Stimulated activated CD4-positive, alpha-beta T cell treated with anti-CD3 and anti-CD28 coated beads, Interleukin-15, amount 100 ng/mL, for 1 hour (primary cell): ENCODE measurements at places on chromosomes 12 and 14.

DNA sequence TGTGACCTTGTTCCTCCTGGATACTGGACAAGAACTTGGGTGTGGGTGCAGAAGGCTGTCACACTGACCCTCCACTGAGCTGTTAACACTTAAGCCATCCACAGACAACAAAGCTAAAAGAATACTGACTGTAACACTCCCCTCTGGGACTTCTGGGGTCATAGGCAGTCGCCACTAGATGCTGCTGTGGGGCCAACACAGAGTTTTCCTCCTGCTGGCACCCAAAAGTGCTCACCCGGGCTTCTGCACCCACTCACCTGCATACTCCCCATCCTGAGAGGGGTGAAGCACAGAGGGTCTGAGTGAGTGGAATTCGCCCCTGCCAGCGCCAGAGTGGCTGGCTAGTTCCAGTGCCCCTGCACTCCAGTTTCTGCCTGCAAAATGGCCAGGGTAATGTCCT lies 422.4 kb upstream of the LMO3 start:
- DNase-seq = no peak

- DNase-seq = peak; percentile 56
Observed at GRCh38 chr14:35365130-35366055, 39.2 kb downstream of the NFKBIA start.

- DNase-seq = no peak
Observed at GRCh38 chr14:39555749-39556148, 123.5 kb upstream of the FBXO33 start.

DNA sequence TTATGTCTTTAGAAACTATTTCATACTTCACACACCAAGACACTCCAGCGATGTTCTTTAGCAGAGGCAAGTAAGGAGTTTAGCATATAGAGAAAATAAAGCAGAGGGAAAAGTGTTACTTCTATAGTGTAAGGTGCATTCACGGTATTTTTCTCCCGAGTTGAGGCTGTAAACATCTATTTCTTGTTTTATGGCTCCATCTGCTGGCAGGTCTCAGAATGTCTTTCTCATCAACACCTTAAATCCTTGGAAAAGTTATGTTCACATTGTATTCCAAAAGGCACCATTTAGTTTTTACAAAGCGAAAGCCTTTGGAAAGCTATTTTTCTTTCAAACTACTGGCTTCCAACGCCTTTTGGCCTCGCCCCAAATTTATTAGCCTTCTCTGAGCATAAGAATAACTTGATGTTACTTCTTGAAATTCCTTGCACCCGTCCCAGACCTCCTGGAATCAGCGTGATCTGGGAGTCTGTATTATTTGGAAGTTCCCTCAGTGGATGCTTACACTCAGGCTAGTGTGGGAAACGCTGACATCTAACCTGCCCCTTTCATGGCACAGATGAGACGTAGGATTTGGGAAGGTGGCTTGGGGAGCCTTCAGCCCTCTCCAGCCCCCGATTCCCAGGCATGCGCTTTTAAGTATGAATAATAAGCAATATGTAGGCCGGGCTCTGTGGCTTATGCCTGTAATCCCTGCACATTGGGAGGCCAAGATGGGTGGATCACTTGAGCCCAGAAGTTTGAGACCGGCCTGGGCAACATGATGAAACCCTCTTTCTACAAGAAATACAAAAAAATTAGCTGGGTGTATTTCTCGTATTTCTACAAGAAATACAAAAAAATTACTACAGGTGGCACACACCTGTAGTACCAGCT lies 1.9 kb upstream of the PIWIL1 start:
- DNase-seq = no peak

- DNase-seq = no peak
Observed at GRCh38 chr12:6324936-6325750, 14.7 kb downstream of the PLEKHG6 start.

DNA sequence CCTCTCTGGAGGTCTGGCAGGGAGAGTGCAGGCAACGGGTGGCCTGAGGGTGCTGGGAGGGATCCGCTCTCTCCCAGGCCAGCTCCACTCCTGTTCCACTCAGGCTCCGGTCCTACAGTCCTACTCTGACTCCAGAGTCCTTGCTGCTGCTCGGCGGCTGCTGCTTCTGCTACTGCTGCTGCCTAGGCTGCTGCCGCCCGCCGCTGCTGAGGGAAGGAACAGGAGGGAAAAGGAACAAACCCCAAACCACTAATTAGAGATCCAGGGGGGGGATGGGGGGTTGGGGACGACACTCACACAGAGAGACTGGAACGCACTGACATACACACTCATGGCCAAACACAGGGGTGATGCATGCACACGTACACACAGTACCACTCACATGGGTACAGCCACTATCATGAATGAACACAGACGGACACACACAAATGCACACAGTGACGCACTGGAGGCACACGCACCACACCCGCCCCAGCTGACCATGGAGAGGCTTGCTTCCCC lies at the start of gene SP7:
Gene SP7, minus strand, starts transcription at position 174 of the 501 bp plus-strand sequence. CDS start 708 bp downstream, outside the sequence.
- DNase-seq = no peak

- no peak for DNase-seq
Observed at GRCh38 chr14:40213701-40214100, 781.5 kb upstream of the FBXO33 start.

- DNase-seq = no peak
Observed at GRCh38 chr14:66752109-66752508, 244.2 kb downstream of the GPHN start.
